ENCODE measurements at places on chromosomes 6 and 20.

GRCh38 chr6:85000001-85000400, 235.6 kb upstream of the TBX18 start:
- DNase-seq, result no peak

GRCh38 chr20:62040381-62040922, 25.2 kb downstream of the TAF4 start:
- DNase-seq, result no peak

GRCh38 chr6:17703256-17703694, 3.5 kb downstream of the NUP153 start:
- peak; percentile 67 for DNase-seq

GRCh38 chr20:41650231-41650948, 32.2 kb upstream of the CHD6 start:
- peak; percentile 24 for DNase-seq

DNA sequence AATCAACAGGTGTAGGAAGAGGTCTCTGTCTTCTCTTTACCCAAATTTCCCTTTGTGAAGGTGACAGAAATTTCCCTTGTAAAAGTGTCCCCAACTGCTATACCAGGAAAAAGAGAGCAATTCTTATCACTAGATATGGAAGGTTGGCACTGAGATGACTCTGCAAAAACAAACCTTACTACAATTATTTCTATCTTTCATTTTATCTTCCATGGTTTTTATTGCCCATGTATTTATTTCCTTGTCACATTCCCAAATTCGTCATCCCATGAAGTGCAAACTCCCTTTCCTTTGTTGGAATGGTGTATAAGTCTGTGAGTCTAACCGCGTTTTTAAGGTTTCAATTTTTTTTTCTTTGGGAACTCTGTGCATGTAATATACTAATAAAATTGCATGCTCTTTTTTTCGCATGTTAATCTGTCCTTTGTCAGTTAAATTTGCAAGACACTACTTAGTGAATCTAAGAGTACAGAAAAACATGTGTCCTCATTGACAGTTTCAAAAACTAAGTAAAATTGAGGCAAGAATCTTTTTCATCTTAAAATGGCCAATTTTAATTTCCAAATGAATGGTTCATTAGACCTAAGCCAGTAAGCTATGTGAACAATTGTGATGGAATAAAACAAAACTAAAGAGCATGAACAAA, 35.4 kb upstream of the HFE start:
- DNase-seq, result no peak

GRCh38 chr6:168163096-168163731, 84.2 kb upstream of the FRMD1 start:
- no peak for DNase-seq

DNA sequence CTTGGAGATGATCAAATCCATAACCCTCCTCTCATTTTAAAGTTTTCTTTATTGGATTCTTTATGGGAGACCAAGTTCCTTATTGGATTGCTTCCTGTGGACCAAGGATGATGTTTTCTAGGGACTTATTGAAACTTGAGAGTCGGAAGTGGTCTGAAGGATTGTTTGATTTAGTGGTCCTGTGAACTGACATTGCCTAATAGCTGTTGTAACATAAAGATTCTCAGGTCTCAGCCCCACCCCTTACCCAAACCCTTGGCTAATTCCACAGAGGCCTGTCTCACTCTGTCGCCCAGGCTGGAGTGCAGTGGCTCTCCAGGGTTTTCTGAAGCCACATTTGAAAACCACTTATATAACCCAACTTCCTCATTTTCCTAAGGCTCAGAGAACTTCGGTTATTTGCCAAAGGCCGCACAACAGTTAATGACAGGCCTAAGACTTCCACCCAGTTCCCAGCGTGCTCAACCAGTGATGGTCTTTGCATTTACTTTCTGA, 77.0 kb downstream of the ATXN1 start:
- peak; percentile 13 for DNase-seq

- no peak for DNase-seq
These were observed 11.3 kb downstream of the DLK2 start for GRCh38 chr6:43444036-43444435.

- DNase-seq, result no peak
These were observed 89.0 kb downstream of the ADGRB3 start for GRCh38 chr6:68724060-68724459.

DNA sequence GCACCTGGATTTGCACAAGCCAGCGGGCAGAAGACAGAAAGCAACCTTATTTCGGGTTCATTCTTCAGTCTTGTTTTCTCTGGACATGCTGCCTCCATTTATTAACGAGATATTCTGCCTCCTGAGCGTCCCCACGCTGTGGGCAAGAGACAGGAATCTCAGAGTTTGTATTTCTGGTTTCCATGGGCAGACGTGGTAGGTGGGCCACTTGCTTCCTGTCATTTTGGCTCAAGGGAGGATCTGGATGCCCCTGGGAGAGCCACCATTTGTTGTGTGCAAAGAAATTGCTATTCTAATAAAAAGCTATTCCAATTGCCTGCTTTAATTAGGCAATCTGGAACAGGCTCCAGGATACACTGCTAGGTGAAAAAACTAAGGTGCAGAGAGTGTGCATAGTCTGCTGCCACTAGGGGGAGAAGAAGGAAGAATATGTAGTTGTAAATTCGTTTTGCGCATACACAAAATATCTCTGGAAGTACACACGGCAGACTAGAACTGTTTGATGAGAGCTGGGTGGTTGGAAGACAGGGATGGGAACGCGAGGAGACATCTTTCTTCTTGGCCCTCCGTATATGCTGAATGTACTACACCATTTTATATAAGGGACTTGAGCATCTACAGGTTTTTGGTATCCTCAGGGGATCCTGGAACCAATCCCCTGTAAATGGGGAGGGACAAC, 30.1 kb upstream of the SLC16A10 start:
- DNase-seq, result peak; percentile 71

DNA sequence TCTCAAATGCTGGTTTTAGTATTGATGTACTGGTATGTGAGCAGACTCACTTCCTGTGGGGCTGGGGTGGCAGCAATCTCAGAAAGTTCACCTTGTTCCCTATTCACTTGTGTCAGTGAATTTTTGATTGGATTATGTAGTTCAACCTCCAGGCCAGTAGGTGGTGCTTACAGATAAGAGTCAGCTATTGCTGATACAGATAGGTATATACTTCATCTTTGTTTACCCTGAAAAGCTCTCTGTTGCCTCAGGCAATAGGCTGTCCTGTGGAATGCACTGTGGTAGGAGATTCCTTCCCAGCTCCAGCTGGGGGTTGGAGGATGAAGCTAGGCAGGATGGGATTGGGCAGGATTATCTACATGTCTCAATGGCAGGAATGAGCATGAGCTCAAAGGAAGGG, 851.2 kb upstream of the EYS start:
- DNase-seq, result peak; percentile 42

- DNase-seq, result peak; percentile 94
These were observed 299.9 kb upstream of the SUPT3H start for GRCh38 chr6:45677381-45678284.

- DNase-seq, result no peak
These were observed 273.7 kb downstream of the TAF4 start for GRCh38 chr20:61791995-61792394.

DNA sequence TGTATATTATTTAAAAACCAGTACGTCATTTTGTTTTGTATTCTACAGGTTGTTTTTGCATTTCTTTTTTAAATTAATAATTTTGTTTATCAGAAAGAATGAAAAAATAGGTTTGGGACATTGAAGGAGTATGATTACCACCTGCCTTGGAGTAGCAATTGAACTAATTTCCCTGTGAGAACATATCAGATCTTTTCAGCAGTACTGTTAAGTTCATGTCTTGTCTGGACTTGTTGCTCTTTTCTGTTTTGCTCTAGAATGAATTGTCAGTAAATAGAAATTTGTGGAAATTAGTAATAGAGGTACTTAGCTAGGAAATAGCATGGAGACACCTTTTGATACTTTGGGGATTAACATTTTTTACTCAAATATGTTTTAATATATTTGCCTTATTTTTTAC, 24.3 kb downstream of the HSF2 start:
- no peak for DNase-seq

- DNase-seq, result no peak
These were observed 217.5 kb upstream of the THEMIS start for GRCh38 chr6:128118401-128118800.

GRCh38 chr6:151004383-151005024, 139.0 kb downstream of the MTHFD1L start:
- DNase-seq, result no peak

DNA sequence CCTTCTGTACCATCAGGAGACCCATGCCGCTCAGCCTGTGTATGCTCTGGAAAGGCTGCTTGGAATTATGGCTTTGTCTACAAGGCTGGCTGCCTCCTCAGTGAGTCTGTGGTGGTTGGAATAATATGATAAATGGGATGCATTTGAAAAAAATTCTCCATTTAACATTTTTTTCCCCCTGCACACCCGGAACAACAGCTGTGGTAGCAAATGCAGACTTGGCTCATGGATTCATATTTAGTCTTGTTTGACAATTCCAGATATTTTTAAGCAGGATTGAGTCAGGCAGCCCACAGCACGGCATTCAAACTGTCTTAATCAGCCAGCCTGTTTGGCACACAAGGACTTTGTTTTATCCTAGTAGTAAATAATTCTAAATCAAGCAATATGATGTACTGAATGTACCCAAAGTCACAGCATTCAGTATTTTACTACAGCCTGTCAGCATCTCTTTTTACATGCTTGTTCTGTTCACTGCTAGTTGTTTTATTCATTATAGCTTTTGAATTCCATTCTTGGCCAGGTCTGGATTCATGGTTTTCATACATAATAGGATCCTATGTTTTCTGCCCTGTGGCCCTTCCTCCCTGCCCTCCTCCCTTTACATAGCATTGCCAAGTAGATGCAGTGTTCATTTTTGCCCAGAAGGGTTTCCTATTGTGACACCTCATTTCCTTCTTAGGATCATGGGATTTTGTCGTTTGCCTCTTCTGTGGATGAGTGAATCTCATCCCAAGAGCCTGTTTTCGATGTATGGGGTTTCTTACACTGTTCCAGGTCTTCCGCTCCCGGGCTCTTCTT, 68.1 kb downstream of the LRRC1 start:
- DNase-seq, result no peak

- DNase-seq, result no peak
These were observed 134.1 kb downstream of the LCA5 start for GRCh38 chr6:79403086-79403485.

DNA sequence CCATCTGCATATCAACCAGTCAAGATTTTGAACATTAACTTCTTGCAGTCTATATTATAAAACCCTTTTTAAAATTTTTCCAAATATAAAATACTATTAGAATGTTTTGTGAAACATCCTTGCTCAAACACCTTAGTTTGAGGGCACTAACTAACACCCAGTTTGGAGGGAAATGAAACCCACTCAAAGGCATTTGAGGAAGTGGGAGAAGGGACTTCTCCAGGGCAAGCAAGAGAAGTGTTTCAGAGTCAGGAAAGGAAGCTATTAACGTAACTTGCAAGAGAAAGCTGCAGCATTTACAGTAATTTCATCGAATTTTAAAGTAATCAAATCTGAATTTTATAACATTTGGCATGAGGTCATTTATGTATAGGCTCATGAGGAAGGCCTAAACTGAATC, 21.3 kb downstream of the MTFR2 start:
- peak; percentile 37 for DNase-seq

All from NAMALWA (cell line).